ENCODE measurements at places on chromosomes 1 and 21.

DNA sequence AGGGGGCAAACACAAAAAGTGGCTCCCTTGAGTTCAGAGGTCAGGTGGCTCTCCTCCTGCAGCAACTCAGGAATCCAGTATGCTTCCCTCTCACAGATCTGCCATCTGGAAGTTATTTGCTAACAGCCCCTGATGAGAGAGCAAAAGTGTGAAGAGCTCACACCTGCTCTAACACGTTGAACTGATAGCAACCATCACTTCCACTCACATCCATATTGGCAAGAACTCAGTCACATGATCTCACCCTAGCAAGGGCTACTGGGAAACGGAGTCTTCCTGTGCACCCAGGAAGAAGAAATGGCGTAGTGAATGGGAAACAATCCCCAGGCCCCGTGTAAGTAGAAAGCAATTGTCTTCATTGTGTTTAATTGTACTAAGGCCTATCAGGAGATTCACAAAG is 20.7 kb upstream of the SLC45A1 start:
- DNase-seq: no peak

- DNase-seq: no peak
Measured at GRCh38 chr1:179164494-179164893, 65.0 kb downstream of the ABL2 start.

DNA sequence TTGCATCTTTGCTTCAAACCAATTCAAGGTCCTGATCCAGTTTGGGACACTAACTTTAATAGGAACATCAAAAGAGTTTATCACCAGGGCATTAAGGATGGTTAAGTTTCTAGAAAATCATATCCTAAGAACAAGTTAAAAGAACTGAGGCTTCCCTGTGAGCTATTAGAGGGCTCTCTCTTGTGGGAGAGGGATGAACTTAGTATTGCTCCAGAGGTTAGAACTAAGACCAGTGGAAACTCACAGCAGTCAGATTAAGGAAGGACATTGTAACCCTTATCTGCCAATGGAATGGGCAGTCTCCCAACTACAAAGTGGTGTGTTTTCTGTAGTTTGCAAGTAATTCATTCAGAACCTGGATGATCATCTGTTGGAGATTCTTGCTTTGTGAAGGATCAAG is 36.8 kb downstream of the UBE2U start:
- DNase-seq: no peak

- peak; percentile 27 for DNase-seq
Measured at GRCh38 chr1:228852511-228853088, 117.3 kb downstream of the RHOU start.

DNA sequence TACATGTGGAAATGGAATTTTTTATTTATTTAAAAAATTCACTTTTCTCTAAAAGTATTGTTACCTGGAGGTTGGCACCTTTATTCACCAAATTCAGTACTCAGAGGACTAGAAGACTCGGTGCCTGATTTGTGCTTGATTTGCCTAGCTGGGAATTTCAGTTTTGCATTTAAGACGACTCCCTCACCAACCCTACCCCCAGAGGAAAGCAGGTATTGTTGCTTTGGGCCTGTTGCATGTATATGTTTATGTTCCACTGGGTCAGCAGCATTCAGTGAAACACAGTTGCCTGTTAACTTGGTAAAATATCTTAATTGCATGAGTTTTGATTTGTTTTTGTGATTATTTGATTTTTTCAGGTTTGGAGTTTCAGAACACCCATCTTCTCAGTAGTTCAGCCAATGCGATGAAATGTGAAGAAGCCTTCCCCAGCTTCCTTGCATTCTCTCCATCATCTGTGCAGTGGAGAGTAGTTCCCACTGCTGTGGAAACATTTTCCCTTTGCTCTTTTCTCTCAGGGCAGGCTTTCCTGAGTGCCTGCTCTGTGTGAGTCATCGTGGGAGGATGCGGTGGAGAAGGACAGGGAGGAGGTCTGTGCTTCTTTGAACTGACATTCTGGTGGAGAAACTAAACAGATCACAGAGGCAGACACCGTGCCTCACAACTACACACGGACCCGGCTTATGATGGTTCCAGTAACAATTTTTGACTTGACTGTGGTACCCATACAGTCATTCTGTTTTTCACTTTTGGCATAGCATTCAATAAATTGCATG is 6.4 kb downstream of the ADARB1 start:
- DNase-seq: no peak

GRCh38 chr1:111220302-111220890 is 7.1 kb upstream of the CHI3L2 start:
- no peak for DNase-seq

DNA sequence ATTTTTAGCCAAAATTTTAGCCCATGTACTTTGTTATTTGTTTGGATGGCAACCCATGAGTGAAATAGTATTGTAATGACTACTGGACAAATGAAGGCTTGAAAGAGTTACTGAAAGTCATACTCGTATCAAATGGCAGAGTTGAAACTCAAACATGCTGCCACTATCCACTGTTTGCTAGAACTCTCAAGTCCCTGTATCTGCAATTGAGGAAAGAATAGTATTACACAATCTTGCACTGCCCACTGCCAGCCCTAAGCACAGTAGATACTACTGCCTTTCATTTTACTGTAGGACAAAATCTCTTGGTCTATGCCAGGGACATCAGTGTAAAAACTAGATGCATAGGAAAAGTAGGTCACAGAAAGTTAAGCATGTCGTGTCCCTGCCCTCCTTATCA is 581.1 kb upstream of the PLXNA2 start:
- no peak for DNase-seq

DNA sequence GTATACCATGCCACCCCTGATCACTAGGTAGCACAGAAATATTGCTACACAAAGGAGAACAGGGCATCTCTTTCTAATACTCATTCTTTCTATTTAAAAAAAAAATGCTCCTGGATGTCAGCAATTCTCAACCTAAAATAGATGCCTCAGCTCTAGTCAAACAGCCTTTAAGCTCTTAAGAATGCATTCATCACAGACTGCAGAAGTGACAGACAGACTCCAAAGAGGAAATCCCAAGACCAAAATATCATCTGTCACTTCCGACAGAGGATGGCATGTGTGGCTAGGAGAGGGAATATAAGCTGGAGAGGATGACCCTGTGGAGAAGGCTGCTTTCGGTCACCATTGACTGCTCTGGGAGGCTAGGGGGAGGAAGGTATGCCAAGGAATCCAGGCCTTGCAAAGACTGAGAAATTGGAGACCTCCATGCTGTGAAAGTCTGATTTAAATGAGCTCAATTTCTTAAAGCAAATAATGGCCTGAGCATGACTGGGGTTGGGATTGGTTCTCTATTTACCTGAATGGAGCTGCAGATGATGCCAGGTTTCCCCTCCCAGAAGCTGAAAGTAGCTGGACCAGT is 277.4 kb downstream of the BRINP2 start:
- DNase-seq: no peak

GRCh38 chr1:12076425-12077005 is 13.4 kb downstream of the TNFRSF8 start:
- no peak for DNase-seq

DNA sequence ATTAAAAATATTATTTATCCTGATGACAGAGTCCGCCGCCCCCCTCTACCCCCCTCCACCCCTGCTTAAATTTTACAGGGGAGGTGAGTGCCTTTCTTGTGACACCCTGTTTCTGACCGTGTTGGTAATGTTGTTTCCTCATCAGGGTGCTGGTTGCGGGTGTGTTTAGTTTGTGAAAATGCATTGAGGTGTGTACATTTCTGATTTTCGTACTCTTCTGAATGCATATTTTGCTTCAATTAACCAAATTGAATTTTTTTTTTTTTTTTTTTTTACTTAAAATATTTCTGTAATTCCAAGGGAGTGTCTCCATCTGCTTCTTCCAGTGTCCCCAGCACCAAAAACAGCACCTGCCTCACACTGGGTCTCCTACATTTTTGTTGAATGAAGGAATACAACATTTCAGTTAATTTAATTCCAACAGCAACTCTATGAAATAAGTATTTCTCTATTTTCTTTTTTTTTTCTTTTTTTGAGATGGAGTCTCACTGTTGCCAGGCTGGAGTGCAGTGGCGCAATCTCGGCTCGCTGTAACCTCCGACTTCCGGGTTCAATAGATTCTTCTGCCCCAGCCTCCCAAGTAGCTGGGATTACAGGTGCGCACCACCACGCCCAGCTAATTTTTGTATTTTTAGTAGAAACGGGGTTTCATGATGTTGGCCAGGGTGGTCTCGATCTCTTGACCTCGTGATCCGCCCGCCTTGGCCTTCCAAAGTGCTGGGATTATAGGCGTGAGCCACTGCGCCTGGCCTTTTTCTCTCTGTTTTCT is 5.6 kb upstream of the SLC2A1 start:
- no peak for DNase-seq

DNA sequence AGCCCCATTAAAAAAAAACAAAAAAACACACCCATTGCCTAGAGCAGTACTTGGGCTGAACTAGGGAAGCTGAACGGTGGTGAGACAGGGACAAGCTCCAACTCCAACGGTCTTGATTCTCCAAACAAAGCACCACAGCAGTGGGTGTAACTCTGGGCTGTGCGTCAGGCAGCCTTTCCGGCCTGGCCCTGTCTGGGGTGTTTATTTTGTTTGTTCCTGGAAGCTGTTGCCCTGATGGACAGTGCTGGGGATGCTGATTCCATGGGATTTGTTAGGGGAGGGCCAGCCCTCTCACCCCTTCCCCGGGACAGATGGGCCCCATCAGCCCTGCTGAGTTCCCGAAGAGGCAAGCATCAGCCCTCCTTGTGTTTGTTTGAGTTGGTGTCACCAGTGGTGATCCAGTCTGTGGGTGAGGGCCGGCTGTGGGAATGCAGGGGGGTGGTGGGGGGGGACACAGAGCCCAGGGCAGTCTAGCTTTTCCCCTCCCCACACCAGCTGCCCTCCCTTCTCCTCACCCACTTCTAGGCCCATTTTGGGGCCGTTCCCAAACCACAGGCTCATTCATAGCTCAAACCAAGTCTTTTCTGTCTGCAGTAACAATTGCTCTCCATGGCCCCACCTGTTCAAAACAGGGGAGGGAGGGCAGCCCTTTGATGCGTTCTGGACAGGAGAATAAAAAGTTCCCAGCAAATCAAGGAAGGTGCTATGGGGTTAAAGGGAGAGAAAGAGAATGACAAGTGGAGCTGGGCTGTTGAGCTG is 4.5 kb downstream of the WNT2B start:
- no peak for DNase-seq

DNA sequence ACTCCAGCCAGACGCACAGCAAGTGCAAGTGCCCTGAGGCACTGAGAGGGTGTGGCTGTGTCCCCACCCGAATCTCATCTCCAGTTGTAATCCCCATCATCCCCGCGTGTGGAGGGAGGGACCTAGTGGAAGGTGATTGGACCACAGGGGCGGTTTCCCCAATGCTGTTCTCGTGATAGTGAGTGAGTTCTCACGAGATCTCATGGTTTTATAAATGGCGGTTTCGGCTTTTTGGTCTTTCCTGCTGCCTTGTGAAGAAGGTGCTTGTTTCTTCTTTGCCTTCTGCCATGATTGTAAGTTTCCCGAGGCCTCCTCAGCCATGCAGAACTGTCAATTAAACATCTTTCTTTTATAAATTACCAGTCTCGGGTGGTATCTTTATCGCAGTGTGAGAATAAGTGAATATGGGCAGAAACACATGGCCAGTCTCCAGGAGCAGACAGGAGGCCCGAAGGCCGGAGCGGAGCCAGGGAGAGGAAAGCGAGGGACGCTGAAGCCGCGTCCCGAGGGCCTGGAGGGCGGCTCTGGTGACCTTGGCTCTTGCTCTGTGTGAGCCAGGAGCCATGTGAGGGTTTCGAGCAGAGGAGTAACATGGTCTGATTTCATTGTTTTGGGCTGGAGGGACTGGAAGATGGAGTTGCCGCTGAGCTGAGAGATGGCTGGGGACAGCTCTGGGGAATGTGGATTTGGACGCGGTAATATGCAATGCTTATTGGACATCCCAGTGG is 76.0 kb upstream of the C1orf174 start:
- DNase-seq: no peak

DNA sequence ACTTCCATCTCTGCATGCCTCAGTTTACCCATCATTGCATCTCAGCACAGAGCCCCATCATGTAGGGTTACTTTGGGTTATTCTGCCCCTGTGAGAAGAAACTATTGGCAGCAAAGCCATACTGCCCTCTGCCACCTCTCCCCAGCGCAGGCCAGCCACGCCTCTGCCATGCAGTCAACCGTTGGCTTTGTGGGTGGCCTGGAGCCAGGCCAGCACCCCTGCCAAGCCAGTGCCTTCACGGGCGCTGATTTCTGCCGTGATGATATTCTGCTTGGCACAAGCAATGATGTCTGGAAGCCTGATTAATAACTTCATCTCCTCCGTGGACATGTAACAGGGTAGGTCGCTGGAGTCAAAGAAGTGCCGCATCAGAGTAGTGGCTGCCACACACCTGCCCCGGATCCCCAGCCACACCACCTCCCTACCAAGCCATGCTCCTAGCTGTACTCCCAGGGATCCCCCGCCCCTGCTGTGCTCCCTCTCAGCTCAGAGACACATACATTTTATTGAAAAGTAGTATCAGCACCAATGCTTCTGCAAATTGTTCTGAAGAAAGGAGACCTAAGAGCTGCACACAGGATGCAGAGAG is 15.0 kb upstream of the CEP85 start:
- DNase-seq: no peak

GRCh38 chr1:181545395-181545794 is 62.1 kb downstream of the CACNA1E start:
- no peak for DNase-seq

- DNase-seq: no peak
Measured at GRCh38 chr1:221696027-221696426, 45.9 kb downstream of the DUSP10 start.

GRCh38 chr1:248627971-248628844 is 6.7 kb downstream of the OR2T11 start:
- no peak for DNase-seq

DNA sequence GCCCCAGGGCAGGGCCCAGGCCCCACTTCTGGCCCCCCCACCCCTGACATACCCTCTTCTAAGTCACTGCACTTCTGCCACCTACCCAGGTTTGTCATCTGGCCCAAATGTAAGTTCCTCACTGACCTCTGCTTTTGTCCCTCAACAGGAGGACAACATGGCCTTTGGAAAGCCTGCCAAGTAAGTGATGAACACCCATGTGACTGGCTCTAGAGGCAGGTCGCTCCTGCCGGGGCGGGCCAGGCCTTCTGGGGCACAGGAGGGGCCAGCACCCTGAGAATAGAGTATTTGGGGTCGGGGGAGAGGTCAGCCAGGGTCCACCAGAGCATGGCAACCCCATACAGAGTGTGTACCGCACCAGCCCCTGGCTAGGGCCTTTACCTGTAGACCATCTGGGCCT is 9.9 kb upstream of the SYTL1 start:
- no peak for DNase-seq

GRCh38 chr1:159898527-159898926 is 1.4 kb downstream of the CFAP45 start:
- DNase-seq: no peak

DNA sequence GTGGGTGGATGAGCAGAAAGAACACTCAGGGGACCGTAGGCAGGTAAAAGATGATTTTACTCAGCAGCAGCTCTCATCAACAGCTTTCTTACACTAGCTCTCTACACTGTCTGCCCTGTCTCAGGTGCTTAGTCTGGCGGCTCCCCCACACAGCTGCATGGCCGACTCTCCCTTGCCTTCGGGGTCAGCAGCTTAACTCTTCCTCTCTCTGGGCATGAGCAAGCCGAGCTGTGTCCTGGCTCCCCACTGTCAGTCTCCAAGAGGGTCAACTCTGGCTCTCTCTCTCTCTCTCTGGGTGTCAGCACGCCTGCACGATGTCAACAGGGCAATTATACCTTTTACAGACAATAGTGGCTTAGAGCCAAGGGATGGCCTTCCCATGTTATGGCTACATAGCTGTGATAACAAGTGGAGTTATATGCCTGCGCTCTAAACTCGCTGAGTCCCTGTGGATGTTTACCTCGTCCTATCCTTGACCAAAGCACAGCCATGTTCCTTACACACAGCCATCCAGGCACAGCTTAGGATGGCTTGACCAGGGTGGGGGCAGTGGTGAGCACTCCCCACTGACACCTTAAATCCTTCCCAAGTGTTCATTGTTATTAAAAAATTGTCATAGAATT is 3.1 kb upstream of the BCL10 start:
- no peak for DNase-seq

All from ecto neural progenitor cell (in vitro differentiated cells).